Sciatic nerve (tissue), 2 donors: ENCODE measurements at places on chromosomes 4 and X. TPM values are rescaled to one million over a fixed set of nuclear protein-coding genes. Genes with fewer than 3 reads are reported as not detected.

GRCh38 chr4:54276641-54277430 is 47.7 kb downstream of the PDGFRA start:
- no peak for DNase-seq

TENM3 gene
- 38.2 TPM for total RNA-seq

GRCh38 chr4:2263926-2264321 is 2.0 kb upstream of the MXD4 start:
- no peak for DNase-seq

DNA sequence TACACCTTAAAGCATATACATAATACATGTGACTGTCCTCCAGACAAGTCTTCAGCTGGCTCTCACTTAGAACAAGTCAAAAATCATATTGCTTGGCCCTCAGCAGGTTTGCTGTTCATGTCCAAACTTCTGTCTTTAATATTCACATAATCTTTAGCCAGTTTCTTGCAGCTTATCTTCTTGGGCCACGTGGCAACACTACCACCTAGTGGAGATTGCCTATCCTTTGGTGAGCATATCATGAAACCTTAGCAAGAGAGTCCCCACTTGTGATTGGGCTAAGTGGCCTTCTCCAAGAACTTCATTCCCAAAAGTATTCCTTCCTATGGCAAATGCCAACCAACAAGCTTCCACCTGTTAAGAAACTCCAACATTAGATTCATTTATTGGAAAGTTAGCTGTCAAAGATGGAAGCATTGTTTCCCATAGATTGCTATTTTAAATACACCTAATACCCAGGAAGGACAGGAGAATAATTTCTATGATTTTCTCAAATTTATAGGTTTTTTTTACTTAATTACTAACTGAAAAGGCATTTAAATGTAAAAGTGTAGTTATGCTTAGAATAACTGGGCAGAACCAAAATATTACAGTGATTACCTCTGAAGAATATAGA is 231.9 kb upstream of the INTU start:
- peak; percentile 74 for DNase-seq

- DNase-seq = no peak
Observed at GRCh38 chr4:139419388-139419914, 34.5 kb upstream of the RAB33B start.

DNA sequence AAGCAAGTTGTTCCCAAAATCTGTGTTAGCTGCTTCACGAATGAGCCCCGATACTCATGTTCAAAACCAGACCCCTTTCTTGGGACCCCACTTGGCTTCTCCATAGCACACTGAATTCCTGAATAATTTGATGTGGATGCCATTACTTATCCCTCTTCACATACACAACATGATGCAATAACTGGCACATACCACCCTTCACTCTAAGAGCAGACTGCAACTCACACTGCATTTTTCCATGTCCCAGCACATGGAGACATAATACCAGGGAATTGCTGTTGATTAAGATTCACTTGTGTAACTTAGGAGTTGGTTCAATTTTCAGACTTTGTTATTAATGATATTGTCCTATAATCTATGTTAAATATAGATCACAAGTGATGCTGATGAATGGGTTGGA is 213.4 kb downstream of the MAML3 start:
- no peak for DNase-seq

OSTC gene
- 50.5 TPM for total RNA-seq

RTL3 gene
- total RNA-seq = not detected

GLOD5 gene
- total RNA-seq = not detected

GRCh38 chr4:140893939-140894338 is 137.8 kb upstream of the TBC1D9 start:
- no peak for DNase-seq

GABRB1 gene
- not detected for total RNA-seq
